ENCODE measurements at places on chromosomes 7 and 10. TPM values are rescaled to one million over a fixed set of nuclear protein-coding genes. Genes with fewer than 3 reads are reported as not detected.

ZNF488 gene
- total RNA-seq: not detected

ANKRD2 gene
- total RNA-seq: 0.85 TPM

PKD2L1 gene
- total RNA-seq: not detected

CYP2C8 gene
- not detected for total RNA-seq

ANKIB1 gene
- total RNA-seq: 93.3 TPM

EEF1AKMT2 gene
- 29.7 TPM for total RNA-seq

NEURL1 gene
- under 0.01 TPM for total RNA-seq

ENO4 gene
- total RNA-seq: under 0.01 TPM

HTR5A gene
- total RNA-seq: not detected

PAPOLB gene
- total RNA-seq: 0.19 TPM

SLC26A5 gene
- total RNA-seq: not detected

ZNF804B gene
- total RNA-seq: not detected

SFXN2 gene
- 7.5 TPM for total RNA-seq

EBF3 gene
- 11.6 TPM for total RNA-seq

DENND2A gene
- 0.96 TPM for total RNA-seq

MOSPD3 gene
- 2.5 TPM for total RNA-seq

CNPY1 gene
- total RNA-seq: not detected

MAGI2 gene
- total RNA-seq: 3.3 TPM

ANKRD30A gene
- not detected for total RNA-seq

C10orf105 gene
- total RNA-seq: not detected

WNT16 gene
- 0.38 TPM for total RNA-seq

CDHR1 gene
- total RNA-seq: 0.19 TPM

FAS gene
- 79.2 TPM for total RNA-seq

AKR1C2 gene
- total RNA-seq: 73.6 TPM

CLDN4 gene
- 2.7 TPM for total RNA-seq

CELF2 gene
- total RNA-seq: 6.7 TPM

PNLIPRP1 gene
- not detected for total RNA-seq

CLRN3 gene
- total RNA-seq: not detected

ANKRD22 gene
- total RNA-seq: not detected

ZNF783 gene
- total RNA-seq: 7.3 TPM

LLCFC1 gene
- not detected for total RNA-seq

FGL2 gene
- 3.1 TPM for total RNA-seq

FOXP2 gene
- not detected for total RNA-seq

SMURF1 gene
- 28.5 TPM for total RNA-seq
